Activated naive CD4-positive, alpha-beta T cell treated with Interleukin-2 at 50 U/mL for 16 hours (primary cell): ENCODE measurements at places on chromosomes 7 and 10.

- DNase-seq: no peak
Measured at GRCh38 chr7:81256991-81257390, 338.1 kb upstream of the SEMA3C start.

DNA sequence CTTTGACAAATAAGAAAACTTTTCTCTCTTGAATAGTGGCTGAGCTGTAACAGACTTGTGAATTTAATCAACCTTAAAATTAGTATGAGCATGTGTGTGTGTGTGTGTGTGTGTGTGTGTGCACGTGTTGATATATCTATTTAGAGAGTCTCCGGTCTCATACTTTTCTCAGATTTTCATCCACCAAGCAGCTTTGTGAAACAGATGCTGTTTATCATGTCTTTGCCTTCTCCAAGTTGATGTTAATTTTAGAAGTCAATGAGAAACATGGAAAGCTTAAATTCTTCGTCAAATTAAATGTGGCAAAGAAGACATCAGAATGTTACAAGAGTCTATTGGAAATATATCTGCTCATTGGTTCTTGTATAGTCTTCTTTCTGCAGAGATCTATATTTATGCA lies 839.2 kb upstream of the CELF2 start:
- DNase-seq: no peak

- no peak for DNase-seq
Measured at GRCh38 chr7:44958645-44959344, 20.0 kb downstream of the MYO1G start.

DNA sequence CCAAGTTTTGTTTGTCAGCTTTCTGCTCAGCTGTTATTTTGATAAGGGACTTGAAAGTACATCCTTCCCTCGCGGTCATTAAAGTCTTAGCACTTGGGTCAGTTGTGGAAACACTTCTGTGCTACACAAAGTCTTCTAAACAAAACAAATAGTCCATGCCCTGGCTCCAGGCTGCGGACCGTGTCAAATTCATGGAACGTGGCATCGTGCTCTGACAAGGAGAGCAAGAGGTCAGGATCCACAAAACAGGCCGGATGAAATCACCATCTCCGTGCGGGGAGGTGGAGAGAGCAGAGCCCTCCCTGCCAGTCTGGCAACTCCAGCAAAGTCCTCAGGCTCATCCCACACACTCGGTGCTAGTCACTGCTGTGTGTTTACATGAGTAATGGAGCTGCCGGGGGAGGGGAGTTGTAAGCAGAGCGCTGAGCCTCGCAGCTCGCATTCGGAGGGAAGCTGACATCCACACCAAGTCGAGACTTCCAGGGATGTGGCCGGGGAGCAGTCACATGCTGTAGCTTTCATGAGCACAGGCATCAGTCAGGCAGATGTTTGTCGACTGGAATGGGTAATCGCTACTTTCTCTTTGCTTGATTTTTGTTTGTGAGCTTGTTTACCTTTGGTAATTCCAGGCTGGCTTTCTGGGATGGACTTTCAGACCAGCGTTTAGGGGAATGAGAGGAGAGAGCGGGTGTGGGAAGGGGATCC lies 147.6 kb downstream of the ARID5B start:
- peak; percentile 87 for DNase-seq

DNA sequence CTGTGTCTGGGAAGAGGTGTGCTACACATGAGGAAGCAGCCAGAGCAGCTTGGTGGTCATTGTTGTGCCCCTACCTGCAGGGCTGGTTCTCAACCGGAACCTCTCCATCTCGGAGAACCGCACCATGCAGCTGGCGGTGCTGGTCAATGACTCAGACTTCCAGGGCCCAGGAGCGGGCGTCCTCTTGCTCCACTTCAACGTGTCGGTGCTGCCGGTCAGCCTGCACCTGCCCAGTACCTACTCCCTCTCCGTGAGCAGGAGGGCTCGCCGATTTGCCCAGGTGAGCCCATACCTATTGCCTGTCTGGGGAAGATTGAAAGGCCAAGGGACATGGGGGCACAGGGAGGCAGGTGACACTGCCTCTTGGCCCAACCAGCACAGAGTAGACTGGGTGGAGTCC lies 29.3 kb upstream of the CSGALNACT2 start:
- no peak for DNase-seq

- no peak for DNase-seq
Measured at GRCh38 chr10:26300001-26300400, 83.4 kb downstream of the GAD2 start.

DNA sequence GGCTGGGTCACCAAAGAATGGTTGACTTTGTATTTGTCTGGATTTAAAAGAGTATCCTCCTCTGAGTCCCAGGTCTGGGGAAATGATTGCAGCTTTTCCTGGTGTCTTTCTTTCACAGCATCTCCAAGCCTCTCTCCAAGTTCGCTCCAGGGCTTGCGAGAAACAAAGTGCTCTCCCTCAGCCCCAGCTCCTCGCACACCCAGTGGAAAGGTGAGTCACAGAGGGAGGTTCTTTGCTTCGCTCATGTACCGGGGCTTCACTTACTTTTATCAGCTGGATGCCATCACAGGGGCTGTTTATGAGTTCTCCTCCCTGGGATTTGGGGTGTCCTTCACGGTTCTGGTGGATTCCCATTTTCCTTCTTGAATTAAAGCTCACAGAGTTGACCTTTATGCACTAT lies 252.2 kb upstream of the PLPP4 start:
- no peak for DNase-seq

GRCh38 chr10:18608596-18608995 lies 42.8 kb downstream of the NSUN6 start:
- no peak for DNase-seq

DNA sequence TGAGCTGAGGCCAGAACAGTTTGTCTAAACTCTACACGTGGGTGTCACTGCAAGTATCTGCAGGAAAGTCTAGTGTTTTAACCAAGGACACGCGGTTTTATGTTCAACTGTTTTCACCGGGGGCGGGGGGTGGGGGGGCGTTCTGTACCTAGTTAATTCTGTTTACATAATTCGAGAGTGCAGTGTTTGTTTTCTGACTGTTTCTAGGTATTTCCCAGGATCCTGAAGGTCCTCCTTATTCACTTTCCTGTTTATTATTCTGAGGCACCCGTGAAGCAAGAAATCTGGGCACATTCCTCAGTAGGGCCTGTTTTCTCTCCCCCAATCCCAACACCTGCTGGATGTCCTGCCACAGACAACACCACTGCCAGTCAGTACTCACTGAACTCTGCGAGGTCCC lies 7.6 kb downstream of the LOXL4 start:
- no peak for DNase-seq

DNA sequence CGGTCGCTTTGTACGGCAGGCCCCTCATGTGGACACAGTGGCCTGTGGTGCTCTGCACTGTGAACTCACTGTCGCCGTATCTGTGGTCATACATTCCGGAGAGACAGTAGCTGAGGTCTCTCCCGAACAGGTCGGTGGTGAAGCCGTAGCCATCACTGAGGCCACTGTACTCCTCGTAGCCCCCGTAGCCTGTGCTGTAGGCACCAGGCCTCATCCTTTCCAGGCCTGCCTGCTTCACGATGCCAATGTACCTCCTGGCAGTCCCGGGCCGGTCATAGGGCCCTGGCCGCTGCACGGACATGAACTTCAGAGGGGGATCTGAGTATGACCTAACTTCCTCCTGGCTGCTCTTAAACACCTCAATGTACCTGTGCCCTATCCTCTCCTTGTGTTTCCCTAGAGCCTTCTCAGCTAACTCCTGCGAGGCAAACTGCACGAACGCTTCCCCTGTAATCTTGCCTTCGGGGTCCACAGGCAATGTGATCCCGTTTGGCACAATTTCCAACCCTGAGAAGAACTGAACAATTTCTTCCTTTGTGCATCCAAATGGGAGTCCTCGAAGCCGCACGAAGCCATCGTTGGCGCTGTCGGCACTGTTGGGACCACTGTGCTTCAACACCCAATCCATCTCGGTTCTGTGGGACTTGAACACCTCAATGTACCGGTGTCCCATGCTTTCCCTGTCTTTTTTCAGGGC lies 15.7 kb downstream of the FXYD4 start:
- DNase-seq: no peak

DNA sequence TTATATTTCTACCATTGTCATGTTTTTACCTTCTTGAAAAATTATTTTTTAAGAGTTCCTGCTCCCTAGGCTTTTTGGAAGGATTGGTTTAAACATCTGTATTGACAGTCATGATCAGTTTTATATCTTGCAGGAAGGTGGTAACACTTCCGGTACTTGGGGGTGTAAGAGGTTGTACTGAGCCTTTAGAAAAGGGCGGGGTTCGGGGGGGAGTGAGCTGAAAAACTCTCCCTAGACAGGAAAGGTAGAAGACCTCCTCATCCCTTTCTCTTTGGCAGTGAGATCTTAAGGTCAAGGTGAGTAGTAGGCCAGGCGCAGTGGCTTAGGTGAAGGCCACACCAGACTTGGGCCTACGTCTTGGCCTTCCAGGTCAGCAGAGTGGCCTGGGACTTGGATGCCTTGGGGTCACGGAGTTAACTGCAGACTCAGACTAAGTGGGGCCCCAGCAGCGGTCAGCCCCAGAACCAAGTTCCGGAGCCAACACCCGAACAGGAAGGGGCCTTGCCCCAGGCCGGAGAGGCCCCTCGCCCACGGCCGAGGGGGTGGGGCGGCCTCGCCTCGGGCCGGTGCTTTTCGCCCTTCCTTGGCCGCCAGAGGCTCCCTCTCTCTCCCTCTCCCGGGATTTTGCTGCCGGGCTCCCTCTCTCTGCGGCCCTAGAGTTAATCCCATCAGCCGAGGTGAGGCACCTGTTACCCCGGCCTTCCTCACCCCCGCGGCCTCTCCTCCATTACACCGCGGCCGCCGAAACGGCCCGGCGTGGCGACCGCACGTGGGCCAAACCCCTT lies at the start of gene PPP1R9A:
PPP1R9A (plus strand) TSS at position 569 of the 785 bp plus-strand sequence. CDS start 2,520 bp downstream, outside the sequence.
- DNase-seq: no peak

DNA sequence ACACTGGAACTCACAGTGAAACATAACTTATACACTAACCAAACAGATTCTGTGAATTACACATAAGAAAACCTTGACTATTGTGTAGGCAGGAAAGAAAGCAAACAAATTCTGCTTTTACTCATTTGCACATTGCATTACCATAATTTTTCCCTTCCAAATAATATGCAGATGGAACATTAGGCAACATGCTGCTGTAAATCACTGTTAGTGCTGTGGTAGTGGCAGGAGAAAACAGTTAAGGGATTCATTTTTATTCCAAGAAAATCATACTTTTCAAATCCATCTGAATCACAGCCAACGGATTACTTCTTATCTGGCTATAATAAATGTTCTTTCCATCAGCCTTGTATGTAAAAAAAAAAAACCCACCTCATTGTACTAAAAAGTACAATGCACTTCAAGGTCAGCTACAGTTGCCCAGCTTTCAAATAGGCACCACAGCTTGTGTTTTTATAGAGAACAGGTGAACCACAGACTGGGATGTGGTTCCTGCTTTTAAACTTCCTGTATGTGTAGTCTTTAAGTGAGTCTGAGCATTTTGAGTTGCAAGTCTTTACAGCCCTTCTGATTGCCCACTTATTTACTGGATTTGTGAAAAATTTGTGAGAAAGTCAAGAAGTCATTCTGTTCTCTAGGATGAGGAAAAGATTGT lies 590.0 kb upstream of the SEMA3D start:
- no peak for DNase-seq

GRCh38 chr7:151867912-151868311 lies 9.0 kb downstream of the PRKAG2 start:
- DNase-seq: no peak

GRCh38 chr10:44853148-44853734 lies 57.9 kb upstream of the TMEM72 start:
- DNase-seq: no peak

DNA sequence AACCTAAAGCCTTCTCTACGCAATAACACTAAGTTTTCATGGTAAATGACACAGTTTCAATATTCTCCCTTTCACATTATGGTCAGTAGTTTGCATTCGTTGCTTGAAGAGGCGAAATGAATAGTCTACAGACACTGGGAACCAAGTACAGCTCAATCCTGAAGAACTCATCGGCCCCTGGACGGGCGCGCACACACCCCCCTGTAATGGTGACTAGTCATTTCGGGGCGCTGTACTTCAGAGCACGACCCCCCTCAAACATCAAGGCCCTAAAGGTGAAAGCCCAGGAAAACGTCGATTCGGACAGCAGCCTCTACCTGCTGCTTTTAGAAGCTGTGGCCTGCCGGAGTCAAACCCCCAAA lies 1.0 kb downstream of the NT5C2 start:
- no peak for DNase-seq

DNA sequence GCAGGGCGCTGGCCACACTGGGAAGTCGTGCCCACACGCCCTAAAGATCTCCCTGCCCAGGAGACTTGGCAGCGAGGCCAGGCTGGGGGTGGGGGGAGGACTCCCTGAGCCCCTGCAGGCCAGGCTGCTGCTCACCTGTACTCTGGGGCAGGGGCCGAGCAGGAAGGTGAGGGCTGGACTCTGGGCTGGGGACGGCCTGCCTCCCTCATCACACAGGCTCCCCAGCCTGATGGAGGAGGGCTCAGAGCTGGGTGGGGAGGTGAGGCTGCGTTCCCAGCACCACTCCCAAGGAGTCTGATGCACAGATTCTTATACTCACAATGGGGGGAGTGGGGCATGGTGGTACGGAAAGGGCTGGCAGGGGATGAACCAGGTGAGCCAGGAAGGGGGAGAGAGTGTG lies 71.2 kb downstream of the ELFN1 start:
- DNase-seq: no peak

- DNase-seq: peak; percentile 21
Measured at GRCh38 chr10:47261121-47261520, 38.9 kb upstream of the GDF10 start.

DNA sequence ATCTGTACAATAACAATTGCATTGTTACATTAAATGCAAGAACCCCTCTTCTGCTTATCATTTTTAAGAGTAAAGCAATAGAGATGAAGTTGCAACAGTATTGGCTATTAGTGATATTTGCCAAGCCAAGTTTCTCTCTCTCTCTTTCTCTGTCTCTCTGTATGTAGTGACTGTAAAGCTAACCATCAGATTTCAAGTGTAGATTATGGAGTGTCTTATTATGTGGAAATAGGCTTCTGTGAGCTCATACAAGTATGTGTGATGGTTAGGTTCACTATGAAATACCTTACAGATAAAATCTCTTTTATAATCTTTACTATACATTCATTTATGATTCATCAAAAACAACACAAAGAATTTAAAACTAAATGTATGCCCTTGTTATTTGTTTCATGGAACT lies 28.6 kb upstream of the NRP1 start:
- DNase-seq: no peak

GRCh38 chr10:124106241-124106879 lies 13.0 kb upstream of the CHST15 start:
- DNase-seq: no peak

DNA sequence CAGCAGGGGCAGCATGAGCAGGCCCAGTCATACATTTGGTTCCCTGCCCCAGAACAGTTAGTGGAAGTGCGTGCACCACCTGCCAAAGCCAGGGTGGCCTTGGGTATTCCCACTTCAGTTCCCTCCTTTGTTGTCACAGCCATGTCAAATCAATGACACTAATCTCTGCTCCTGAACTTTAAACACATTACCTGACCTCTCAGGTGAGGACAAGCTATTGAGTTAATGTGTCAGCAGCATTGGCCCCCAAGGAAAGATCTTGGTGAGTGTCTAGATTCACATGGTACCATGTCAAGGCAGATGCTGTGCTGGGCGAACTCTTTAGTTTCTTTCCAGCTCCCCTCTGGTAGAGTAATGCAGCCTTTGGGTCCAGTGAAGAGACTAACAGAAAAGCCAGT lies 2.1 kb downstream of the CYP3A5 start:
- no peak for DNase-seq

GRCh38 chr10:112775892-112776674 lies 174.0 kb upstream of the TCF7L2 start:
- DNase-seq: no peak

GRCh38 chr10:69506487-69506833 lies 55.2 kb downstream of the TSPAN15 start:
- no peak for DNase-seq

- DNase-seq: no peak
Measured at GRCh38 chr10:75746356-75746755, 314.9 kb downstream of the LRMDA start.

GRCh38 chr10:73261362-73261995 lies 9.0 kb upstream of the MRPS16 start:
- no peak for DNase-seq
